Left ventricle myocardium superior (tissue), 1 donor: ENCODE measurements at places on chromosomes 6 and 20.

DNA sequence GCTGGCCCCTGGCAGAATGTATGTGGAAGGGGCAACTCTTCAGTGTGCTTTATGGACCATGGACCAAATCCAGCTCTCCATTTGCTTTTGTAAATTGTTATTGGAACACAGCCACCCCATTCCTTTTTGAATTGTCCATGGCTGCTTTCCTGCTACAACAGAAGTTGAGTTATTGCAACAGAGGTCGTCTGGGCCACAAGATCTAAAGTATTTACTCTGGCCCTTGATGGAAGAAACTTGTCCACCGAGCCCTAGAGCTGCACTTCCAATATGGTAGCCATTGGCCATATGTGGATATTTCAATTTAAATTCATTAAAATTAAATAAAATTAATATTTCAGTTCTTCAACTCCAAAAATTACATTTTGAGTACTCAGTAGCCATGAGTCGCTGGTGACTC, 543.5 kb downstream of the PTPRT start:
- DNase-seq, result no peak

GRCh38 chr6:3962291-3963280, 113.4 kb downstream of the FAM50B start:
- DNase-seq, result no peak

- DNase-seq, result no peak
Measured at GRCh38 chr6:99011151-99011550, 63.4 kb upstream of the FBXL4 start.

DNA sequence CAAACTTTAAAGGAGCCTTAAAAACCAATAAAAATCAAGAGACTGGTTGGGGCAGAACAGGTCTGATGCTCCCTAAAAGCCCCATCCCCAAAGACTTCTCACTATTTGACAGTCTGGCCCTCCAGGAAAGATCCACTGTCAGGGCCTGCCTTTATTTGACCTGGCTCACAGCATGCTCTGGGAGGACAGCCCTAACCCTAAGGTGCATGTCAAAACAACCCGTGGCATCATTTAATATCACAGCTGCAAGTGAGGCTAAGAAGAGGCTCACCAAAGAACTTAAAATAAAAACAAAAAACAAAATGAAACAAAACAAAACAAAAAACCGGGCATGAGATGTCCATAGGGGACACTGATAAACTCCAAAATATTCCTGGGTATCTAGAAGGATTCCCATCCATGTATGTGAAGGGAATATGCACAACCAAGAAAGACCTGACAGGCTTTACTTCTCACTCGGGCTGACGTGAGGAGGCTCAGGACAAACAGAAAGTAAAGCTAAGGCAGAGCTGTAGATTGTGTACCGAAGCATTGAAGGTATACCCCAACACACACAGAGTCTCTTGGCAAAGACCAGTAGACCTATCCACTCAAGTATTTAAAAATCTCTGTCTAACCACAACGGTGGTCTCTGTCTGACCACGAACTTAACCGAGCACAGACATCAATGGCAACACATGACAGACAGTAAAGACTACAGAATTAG, 57.3 kb downstream of the AHI1 start:
- no peak for DNase-seq

DNA sequence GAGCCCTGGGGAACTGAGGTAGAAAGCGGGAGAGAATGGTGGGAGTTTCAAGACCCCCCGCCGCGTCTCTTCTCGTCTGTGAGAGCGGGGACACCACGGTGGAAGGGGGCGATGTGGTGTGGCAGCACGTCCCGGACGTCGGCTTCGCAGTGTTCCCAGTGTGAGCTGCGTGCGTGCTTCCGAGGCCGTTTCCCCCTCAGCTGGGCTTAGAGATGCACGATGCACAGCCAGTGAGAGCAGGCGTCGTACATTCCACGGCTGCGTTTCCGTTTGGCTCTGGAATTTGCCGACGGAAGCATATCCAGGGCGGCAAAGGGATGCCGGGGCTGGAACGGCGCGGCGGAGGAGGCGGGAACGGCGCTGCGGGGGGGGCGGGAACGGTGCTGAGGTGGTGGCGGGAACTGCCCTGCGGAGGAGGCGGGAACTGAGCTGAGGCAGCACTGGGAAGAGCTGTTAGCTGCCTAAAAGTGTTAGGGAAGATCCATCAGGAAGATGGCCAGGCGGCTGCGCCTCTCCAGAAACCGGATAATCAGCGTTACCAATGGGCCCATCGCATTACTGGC, 37.7 kb downstream of the KIF25 start:
- peak; percentile 79 for DNase-seq

DNA sequence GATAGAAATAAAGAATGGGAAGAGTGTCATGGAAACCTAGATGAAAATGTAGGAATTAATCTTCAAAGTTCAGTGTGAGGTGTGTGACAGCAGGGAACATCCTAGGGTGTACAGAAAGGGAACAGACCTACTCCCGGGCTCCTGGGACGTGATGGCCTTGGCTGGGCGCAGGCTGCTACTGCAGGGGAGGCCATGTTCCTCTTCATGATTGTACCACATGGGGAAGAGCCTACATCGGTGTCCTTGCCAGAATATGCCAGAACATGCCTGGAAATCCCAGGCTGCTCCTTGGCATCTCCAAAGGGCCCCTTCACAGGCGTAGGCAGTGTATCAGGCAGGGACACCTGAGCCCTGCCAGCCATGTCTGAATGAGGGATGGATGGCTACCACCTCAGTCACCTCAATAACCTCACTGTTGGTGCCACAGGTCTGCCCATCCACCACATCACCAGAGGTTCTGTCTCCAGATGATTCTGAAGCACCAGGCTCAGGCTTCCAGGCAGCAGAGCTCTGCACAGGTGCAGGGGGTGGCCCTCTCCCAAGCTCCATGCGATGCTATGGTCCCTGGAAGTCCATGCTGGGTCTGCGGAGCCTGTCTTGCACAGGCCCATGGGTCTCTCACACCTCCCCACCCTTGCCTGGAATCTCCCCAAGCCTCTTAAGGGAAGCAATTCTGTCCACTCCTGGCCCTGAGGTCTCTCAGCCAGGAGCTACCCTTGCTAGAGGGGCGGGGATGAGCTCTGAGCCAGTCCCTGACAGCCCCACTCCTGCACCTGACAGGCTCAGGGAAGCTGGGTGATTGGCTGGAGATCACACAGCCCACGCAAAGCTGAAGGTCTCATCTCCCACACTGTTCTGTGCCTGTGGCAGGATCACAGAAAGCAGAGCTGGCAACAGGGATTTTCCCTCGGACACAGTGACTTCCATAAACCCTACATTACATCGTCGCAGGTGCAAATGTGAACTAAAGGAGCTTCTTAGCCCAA, 20.2 kb downstream of the RAMACL start:
- DNase-seq, result no peak

DNA sequence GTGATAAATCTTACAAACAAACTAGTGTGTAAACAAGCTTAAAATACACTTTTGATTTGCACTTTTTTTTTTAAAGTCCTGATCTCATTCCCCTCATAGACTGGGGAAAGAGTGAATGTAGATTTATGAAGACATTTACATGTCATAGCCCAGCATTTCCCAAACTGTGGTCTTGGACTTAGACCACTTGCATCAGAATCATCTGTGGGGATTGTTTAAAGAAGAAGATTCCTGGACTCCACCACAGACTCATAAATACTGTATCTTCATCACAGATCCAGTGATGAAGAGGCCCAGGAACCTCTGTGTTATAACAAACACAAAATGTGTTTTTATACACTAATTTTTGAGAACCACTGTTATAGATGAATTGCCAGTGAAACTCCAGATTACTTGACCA, 99.5 kb downstream of the KCNQ5 start:
- DNase-seq, result no peak

DNA sequence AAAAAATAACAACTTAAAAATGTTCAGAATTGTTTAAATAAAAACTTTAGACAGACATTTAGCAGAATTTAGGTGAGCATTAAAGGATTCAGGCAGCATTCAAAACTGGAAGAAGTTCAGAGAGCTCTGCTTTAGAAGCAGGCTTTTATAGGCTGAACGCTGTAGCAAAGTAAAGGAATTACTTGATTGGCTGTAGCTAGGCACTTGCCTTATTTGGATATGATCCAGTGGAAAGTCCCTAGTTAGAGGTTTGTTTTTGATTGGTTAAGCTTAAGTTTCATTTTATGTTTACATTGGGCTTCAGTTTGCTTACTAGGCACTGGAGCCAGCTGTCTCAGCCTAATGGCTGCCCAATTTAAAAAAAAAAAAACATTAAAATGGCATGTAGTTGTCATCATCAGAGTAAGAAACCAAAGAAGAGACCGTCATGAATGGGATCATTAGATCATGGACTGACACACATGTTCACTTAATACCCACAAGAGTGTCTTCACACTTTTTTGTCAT, 65.1 kb downstream of the CBFA2T2 start:
- DNase-seq, result no peak

GRCh38 chr6:146884728-146885127, 286.0 kb downstream of the ADGB start:
- DNase-seq, result no peak

DNA sequence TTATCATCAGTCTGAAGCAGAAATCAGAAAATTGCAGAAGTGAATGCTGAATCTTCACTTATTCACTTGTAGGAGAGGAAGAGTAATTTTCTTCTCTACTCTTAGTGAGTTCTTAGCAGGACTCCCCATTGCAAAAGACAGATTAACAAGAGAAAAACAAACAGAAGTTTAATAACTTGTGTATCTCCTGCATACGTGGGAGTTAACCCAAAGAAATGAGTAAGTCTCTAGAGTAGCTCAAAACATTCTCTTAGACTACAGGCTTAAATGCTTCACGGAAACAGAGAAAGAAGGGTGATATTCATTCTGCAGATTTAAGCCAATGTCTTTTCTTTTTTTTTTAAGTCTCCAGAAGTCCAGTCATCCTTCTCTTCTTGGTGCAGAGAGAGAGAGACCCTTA, 97.9 kb upstream of the TMEM181 start:
- no peak for DNase-seq

DNA sequence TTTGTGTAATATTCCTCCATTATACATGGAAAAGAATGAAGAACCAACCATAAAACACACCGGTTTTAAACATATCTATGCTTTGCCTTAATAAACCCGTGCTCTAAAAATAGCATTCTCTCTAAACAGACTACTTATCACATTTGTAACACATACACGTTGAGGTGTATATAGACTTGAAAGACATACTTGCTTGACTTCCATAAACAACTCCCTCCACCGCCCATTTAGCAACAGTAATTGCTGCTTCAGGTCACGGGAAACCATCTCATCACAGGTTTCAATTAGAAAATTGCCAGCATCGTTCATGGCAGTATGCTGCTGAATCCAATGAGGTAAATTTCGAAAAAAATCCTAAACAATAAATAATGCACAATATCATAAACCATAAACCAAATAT, 174.0 kb downstream of the SYNE1 start:
- DNase-seq, result no peak

DNA sequence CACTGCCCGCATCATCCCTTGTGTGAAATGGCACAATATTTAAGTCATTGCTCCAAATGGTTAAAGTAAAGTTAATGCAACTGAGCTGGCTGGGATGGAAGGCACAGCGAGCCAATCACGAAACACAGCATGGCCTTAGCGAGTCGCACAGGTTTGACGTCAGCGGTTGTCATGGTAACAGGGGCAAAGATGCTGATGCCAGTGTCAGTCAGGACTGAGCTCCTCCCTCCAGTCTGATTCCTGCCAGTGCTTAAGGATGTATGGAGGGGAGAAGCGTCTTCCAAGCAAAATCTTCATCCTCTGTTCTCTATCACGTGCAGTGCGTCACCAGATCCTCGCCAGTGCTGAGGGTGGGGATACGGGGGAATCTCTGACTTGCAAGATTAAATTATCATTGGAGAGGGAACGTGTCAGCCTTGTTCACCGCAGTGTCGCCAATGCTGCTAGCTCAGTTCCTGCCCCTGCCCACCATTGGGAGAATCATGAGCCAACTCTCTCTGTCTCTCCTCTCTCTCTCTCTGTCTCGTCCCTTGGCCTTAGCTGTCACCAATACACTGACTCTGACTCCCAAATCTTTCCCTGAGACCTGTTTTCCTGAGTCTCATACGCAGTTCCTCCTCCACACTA, 24.5 kb downstream of the TSPYL4 start:
- DNase-seq, result peak; percentile 87

GRCh38 chr6:135173242-135173988, 7.7 kb upstream of the MYB start:
- DNase-seq, result no peak

- peak; percentile 66 for DNase-seq
Measured at GRCh38 chr6:5085648-5086293, 630 bp downstream of the PPP1R3G start.

DNA sequence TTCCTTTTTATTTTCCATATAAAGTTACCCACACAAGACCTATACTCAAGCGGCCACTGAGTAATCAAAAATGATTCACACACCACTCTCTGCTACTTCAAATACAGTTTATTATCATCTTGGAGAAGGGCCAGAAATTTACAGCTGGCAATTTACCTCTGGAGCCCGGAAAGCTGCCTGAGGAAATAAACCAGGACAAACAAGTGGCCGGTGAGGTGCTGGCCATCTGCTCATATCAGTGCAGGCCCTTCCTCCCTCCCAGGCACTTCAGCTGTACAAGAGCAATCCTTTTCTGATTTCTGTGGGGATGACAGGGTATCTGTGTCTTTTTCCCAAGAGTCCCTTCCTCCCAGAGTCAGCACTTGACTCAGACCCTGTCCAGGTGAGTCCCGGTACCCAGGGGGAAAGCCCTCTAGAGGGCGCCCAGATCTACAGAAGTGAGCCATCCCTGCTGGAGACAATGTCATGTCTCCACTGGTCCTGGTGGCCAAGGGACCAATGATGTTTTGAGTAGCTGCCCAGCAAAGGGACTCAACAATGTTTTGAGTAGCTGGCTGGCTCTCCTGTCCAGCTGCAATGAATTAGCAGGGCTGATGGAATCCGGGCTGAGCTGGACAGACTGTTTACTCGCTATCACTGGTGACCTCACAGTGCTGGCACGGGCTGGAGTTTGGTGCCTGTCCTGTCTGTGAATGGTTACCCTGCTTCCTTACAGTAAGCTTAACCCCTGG, 23.6 kb downstream of the LRP11 start:
- DNase-seq, result peak; percentile 91

- DNase-seq, result no peak
Measured at GRCh38 chr6:160118620-160119229, 2.9 kb upstream of the SLC22A1 start.

DNA sequence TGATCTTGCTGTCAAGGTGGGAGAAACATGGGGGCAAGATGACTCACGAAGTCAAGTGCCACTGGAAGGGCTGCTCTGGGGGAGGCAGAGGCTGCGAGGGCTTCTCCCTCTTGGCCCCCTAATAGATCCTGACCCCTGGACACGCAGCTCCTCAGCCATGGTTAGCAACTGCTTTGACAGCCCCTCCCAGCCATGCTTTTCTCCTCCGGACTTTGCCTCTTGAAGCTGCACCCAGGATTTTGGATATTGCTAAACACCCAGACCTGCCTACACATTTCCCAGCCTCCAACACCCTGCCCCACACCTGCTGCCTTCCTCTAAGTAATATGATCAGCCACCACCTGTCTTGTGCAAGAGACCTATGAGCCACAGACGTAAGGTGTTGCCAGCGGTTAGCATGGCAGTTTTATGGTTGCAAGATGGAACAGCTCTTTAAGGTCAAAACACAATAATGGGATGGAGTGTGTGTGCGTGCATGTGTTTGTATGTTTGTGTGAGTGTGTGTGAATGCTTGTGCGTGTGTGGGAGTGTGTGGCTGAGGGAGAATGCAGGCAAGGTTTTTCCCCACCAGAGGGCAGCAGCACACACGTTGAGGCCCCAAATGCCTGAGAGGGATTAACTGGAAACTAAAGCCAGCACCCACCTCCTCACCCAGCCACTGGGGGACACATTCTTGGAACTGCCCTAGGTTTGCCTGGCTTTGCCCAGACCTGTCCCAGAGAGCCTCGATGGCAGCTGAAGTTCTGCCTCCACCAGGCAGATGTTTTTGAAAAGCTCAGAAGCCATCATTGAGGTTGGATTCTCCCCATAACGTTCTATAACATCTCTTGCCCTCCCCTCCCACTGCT, 2.5 kb downstream of the IP6K3 start:
- peak; percentile 81 for DNase-seq
